ENCODE measurements at places on chromosomes 16 and 17. TPM values are rescaled to one million over a fixed set of nuclear protein-coding genes. Genes with fewer than 3 reads are reported as not detected.

The ATP2A1 gene
- polyA plus RNA-seq: 1.1 TPM

The CES1 gene
- polyA plus RNA-seq: 23.7 TPM

The TMEM106A gene
- polyA plus RNA-seq: 4.5 TPM

The ST6GALNAC1 gene
- polyA plus RNA-seq: 0.47 TPM

The GRAP gene
- polyA plus RNA-seq: 8.4 TPM

GRCh38 chr17:20264996-20265395, 202.3 kb downstream of the LGALS9B start:
- H3K27me3 ChIP-seq: no peaks in the 10 kb centered on the region
- H3K4me1 ChIP-seq: no peaks in the 10 kb centered on the region
- no peaks in the 10 kb centered on the region for H3K36me3 ChIP-seq
- no peak overlapping the region for H3K4me3 ChIP-seq
- no peak for DNase-seq

DNA sequence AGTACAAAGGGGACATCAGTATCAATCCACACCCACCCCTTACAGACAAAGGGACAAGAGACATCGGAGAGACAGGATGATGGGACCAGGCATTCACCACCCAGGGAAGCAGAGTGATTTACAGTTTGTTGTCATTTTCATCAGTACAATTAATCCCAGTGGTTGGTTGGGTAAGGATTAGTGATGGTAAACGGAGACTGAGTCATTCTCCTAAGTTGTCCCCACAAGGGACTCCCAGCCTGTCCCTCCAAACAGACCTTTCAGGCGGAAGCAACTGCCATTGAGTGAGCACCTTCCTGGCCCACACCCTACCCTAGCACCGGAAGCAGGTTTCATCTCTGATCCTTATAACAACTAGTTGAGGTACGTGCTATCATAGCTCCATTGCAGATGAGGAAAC, 11.2 kb downstream of the PPL start:
- no peak overlapping the region for H3K27ac ChIP-seq
- H3K27me3 ChIP-seq: no peaks in the 10 kb centered on the region
- H3K36me3 ChIP-seq: no peaks in the 10 kb centered on the region
- no peak for DNase-seq

DNA sequence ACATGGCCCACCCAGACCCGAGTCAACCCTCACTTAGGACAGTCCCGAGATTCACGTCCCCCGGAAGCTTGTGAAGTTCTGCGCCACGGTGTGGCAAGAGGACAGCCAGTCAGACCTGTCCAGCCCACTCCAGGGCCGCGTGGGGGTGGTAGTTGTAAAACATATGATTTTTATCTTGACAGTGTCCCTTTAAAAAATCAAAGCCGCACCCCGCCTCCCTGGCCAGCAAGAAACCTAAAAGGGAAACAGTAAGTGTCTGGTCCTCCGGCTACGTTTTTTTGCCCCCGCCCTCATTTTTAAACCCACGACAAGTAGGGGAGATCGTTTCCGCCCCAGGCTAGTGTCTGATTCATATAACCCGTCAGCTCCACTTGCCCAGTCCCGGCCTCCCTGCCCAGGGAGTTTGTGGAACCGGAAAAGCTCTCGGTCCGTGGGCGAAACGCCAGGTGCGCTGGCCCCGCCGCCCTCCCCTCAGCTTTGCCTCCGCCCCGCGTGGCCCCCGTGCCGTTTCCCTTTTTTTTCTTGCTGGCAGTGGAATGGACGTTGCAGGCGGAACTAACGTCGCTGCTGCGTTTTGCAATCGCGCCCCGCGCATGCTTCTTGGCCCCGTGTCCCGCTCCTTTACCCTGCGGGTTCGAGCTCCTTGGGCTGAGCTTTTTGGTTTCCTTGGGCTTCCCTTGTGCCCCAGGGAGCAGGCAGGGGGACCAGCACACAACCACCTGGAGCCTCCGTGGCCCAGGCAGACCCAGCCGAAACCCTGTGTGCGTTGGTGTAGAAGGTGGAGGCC, 13.3 kb upstream of the NUDT16L1 start:
- H3K36me3 ChIP-seq: peaks cover 56% of the 10 kb centered on the region
- no peak overlapping the region for H3K4me3 ChIP-seq
- no peak overlapping the region for H3K27ac ChIP-seq
- H3K27me3 ChIP-seq: no peaks in the 10 kb centered on the region
- H3K4me1 ChIP-seq: peaks cover 24% of the 10 kb centered on the region

GRCh38 chr16:49277386-49277742, 4.3 kb downstream of the CBLN1 start:
- H3K4me1 ChIP-seq: no peaks in the 10 kb centered on the region
- H3K27ac ChIP-seq: no peak overlapping the region
- no peak overlapping the region for H3K4me3 ChIP-seq
- H3K27me3 ChIP-seq: peaks cover 77% of the 10 kb centered on the region
- no peak for DNase-seq
- no peaks in the 10 kb centered on the region for H3K36me3 ChIP-seq

DNA sequence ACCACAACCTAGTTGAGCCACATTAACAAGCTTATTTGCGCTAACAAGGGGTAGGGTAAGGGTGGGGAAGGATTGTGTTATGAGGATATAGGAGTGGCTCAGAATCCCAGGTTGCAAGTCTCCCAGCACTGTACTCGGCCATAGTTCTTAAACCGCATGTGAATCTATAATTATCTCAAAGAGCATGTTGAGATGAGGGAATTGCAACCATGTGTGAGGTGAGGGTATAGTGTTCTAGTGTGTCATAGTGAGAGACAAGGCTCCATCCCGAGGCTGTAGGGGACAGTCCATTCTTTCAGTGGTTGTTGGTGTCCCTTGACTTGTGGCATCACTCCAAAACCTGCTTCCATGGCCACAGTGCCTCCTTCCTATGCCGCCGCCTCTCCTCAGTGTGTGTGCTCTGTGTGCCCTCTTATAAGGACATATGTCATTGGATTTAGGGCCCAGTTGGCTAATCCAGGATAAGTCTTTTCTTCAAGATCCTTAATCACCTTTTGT, 22.7 kb upstream of the ATP5MC1 start:
- no peak overlapping the region for H3K4me3 ChIP-seq
- no peaks in the 10 kb centered on the region for H3K27me3 ChIP-seq
- H3K36me3 ChIP-seq: no peaks in the 10 kb centered on the region
- DNase-seq: no peak

DNA sequence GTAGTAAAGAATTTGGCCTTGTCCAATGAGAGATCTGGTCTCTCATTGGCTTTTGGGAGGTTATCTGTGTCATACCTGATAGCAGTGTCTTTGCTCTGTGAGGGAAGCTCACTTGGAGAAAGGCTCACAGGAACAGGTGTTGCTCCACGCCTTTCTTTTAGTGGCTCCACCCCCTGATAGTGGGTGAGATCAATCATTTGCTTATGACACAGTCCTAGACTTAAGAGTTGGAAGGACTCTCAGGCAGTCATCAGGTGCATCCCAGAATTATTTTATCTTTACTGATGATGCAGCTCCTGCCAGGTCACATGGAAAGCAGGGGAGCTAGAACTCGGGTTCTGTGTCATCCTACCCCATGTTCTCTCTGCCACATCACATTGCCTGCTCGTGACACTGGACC, 59.3 kb downstream of the CENPV start:
- H3K4me1 ChIP-seq: no peaks in the 10 kb centered on the region
- H3K36me3 ChIP-seq: no peaks in the 10 kb centered on the region
- DNase-seq: no peak
- no peaks in the 10 kb centered on the region for H3K27me3 ChIP-seq
- H3K4me3 ChIP-seq: no peak overlapping the region

DNA sequence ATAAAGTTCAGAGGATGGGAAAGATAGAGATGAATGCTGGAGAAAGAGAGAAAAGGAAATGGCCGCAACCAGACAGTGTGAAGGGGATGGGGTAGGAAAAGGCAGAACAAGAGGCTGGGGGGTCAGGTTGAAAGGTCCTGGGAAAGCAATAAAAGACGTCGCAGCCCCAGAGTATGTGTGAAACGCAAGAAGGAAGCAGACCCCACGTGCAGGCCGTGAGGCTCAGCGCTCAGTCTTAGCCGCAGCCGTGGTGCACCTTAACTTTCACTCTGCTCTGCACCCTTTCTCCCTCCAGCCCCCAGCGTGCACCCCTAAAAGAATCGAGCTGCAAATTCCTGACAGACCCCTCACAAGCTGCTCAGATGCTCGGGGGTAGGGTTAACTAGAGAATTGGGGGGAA, 1.9 kb downstream of the DNAH17 start:
- H3K4me1 ChIP-seq: no peaks in the 10 kb centered on the region
- H3K27ac ChIP-seq: no peak overlapping the region
- no peak overlapping the region for H3K4me3 ChIP-seq
- no peaks in the 10 kb centered on the region for H3K27me3 ChIP-seq

- no peaks in the 10 kb centered on the region for H3K4me1 ChIP-seq
- no peak overlapping the region for H3K27ac ChIP-seq
- no peaks in the 10 kb centered on the region for H3K36me3 ChIP-seq
Measured at GRCh38 chr16:46765050-46765449, 16.9 kb upstream of the MYLK3 start.

GRCh38 chr16:50676684-50677225, 4.4 kb downstream of the SNX20 start:
- no peak overlapping the region for H3K27ac ChIP-seq
- H3K36me3 ChIP-seq: no peaks in the 10 kb centered on the region
- H3K4me1 ChIP-seq: no peaks in the 10 kb centered on the region

GRCh38 chr16:57262841-57263540, 17.9 kb downstream of the ARL2BP start:
- H3K27me3 ChIP-seq: no peaks in the 10 kb centered on the region
- H3K4me1 ChIP-seq: no peaks in the 10 kb centered on the region
- no peak overlapping the region for H3K4me3 ChIP-seq
- no peak for DNase-seq
- no peaks in the 10 kb centered on the region for H3K36me3 ChIP-seq

DNA sequence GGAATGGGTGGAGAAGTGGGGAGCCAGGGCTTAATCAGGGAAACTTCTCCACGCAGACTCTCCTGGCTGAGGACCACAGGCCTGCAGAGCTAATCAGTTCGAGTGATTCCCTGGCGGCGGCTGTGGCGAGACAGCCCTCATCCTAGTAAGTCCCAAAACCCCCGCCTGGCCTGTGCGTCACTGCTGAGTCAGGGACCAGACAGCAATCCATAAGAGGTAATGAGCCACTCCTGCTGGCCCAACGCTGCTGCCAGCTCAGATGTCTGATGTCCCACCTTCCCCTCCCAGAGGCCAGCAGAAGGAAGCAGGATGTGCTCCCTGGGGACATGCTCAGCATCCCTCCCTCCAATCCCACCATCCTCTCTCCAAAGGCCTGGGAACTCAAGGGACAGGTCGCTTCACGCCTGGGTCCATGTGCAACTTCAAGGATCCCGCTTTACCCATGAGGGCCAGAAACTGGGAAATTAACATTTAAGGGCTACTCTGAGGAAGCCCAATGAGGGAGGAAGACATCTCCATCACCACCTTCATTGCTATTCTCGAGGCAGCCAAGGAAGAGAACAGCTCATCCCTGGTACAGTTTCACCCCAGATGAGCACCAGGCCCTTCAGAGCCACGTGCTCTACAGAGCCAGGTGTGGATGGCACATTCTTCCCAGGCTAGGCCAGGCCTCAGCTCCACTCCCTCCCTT, 7.9 kb downstream of the ACLY start:
- H3K27me3 ChIP-seq: no peaks in the 10 kb centered on the region
- no peak overlapping the region for H3K27ac ChIP-seq
- H3K4me1 ChIP-seq: peaks cover 23% of the 10 kb centered on the region
- DNase-seq: no peak
- no peak overlapping the region for H3K4me3 ChIP-seq
- H3K36me3 ChIP-seq: no peaks in the 10 kb centered on the region

DNA sequence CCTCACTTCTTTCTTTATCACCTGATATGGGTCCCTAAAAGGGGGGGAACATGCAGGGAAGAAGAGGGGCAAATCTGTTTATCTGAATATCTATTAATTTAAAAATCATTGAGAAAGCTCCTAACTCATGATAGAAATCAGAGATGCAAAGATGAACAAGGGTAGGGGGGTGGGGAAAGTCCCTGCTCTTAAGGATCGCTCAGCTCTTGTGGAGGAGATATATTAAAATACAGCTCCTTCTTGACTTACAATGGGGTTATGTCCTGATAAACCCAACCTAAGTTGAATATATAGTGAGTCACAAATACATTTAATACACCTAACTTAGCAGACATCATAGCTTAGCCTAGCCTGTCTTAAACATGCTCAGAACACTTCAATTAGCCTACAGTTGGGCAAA, 237.5 kb downstream of the MAF start:
- no peak overlapping the region for H3K4me3 ChIP-seq
- no peaks in the 10 kb centered on the region for H3K27me3 ChIP-seq
- no peaks in the 10 kb centered on the region for H3K36me3 ChIP-seq
- no peak for DNase-seq

- no peak overlapping the region for H3K4me3 ChIP-seq
- peaks cover 6% of the 10 kb centered on the region for H3K4me1 ChIP-seq
- H3K36me3 ChIP-seq: no peaks in the 10 kb centered on the region
- H3K27me3 ChIP-seq: no peaks in the 10 kb centered on the region
- H3K27ac ChIP-seq: no peak overlapping the region
- DNase-seq: no peak
Measured at GRCh38 chr16:88192601-88193000, 190.2 kb upstream of the ZNF469 start.

- peaks cover 10% of the 10 kb centered on the region for H3K4me1 ChIP-seq
- H3K36me3 ChIP-seq: peaks cover 71% of the 10 kb centered on the region
- H3K27ac ChIP-seq: no peak overlapping the region
- no peak overlapping the region for H3K4me3 ChIP-seq
Measured at GRCh38 chr17:77488531-77489238, 347.9 kb downstream of the SEC14L1 start.

DNA sequence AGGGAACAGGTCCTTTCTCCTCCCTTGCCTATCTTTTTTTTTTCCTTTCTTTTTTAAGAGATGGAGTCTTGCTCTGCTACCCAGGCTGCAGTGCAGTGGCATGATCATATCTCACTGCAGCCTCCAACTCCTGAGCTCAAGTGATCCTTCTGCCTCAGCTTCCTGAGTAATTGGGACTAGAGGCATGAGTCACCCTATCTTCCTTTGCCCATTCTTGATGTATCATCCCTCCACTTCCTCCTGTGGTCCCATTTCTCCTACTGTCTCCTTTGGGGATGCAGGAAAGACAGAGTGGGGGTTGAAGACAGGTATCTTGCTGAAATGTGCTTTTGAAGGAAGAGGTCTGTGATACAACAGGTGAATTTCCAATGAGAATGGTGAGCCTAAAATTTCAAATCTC, 5.5 kb downstream of the MYO19 start:
- no peaks in the 10 kb centered on the region for H3K36me3 ChIP-seq
- no peak for DNase-seq

DNA sequence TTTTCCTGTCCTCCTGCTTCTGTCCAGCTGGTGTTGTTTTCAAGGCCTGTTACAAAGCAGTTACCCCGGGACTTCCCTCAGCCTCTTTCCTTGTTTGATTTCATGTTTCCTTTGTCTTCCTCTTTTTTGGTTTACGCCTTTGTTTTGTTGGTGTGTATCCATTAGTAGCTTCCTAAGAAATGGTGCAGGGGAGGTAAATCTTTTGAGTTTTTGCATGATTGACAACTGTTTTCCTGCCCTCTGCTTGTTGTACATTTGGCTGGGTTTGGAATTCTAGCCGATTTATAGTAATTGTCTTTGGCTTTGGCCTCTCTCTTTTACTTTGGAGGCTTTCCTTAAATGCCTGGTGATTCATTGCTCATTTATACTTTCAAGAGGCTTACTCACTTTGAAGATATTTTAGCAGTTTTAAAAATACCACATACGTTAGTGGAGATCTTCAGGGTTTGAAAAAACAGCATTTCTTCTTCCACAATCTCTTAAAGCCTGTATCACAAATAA, 32.8 kb downstream of the DNAH2 start:
- no peaks in the 10 kb centered on the region for H3K36me3 ChIP-seq
- H3K27ac ChIP-seq: no peak overlapping the region
- no peaks in the 10 kb centered on the region for H3K27me3 ChIP-seq
- H3K4me3 ChIP-seq: no peak overlapping the region
- peaks cover 4% of the 10 kb centered on the region for H3K4me1 ChIP-seq

- H3K27me3 ChIP-seq: peaks cover 7% of the 10 kb centered on the region
- no peak overlapping the region for H3K4me3 ChIP-seq
- no peaks in the 10 kb centered on the region for H3K36me3 ChIP-seq
- no peaks in the 10 kb centered on the region for H3K4me1 ChIP-seq
Measured at GRCh38 chr17:39852239-39852638, 11.9 kb downstream of the IKZF3 start.
